Left ventricle myocardium superior (tissue), 1 donor: ENCODE measurements at places on chromosomes 6 and 20. TPM values are rescaled to one million over a fixed set of nuclear protein-coding genes. Genes with fewer than 3 reads are reported as not detected.

Gene TMEM74B
- total RNA-seq, result 4.1 TPM

Gene SYNGAP1
- 6.2 TPM for total RNA-seq

DNA sequence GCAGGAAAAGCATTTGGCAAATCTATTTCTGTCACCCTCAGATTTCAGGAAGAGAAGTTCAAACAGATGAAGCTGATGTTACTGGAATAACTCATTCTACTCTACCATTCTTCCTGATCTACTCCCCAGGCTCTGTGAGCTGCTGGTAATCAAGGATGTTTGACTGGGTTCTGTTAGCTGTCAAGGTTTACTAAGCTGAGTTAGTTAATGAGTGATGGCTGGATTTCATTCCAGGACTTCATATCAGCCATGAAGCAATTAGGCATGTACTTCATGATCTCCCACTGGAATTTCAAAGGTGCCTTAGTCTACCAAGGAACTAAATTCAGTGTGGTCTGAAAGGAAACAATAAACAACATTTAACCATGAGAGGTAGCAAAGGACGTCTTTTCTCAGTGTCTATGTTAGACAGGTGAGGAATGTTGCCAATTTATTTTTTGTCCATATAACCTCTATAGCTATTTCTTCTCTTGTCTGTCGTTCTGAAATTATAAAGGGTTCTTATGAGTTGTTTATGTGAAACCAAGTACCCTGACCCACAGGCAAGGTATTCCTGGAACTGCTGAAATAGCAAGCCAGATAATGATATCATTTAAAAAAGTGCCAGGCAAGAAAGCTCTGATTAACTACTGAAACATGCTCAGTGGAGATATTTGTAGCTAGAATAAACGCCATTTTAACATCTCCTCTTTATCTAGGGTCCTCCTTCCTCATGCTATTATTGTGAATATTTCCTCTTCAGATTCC lies 112.9 kb downstream of the BACH2 start:
- no peak for DNase-seq

DNA sequence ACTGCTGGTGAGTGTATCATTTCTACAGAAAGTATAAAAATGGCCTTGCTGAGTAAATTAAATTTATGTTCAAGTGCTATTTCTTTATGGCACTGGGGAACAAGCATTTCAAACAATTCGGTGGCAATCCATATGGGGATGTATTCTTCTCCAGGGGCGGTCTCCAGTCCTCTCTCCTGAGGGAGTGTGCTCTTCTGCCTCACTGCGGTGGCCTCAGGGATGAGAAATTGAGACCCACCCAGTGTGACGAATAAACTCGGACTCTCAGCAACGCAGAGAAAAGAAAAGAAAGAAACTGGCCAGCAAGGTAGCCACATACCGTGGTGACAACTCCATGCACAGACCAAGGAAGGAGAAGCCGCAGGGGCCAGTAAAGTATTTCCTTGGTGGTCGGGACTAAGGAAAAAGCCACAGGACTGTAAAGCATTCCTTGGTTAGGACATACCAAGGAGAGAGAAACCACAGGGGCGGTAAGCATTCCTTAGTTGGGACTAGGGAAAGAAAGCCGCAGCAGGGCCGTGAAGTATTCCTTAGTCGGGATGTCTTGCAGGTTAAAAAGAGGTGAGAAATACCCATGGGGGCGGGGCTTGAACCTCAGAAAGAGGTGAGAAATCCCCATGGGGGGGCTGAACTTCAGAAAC lies 13.6 kb upstream of the GOPC start:
- no peak for DNase-seq

GRCh38 chr6:91276315-91276714 lies 689.4 kb upstream of the MAP3K7 start:
- DNase-seq, result no peak

Gene CCM2L
- total RNA-seq, result 9.2 TPM

Gene SYCP2
- total RNA-seq, result 2.8 TPM

DNA sequence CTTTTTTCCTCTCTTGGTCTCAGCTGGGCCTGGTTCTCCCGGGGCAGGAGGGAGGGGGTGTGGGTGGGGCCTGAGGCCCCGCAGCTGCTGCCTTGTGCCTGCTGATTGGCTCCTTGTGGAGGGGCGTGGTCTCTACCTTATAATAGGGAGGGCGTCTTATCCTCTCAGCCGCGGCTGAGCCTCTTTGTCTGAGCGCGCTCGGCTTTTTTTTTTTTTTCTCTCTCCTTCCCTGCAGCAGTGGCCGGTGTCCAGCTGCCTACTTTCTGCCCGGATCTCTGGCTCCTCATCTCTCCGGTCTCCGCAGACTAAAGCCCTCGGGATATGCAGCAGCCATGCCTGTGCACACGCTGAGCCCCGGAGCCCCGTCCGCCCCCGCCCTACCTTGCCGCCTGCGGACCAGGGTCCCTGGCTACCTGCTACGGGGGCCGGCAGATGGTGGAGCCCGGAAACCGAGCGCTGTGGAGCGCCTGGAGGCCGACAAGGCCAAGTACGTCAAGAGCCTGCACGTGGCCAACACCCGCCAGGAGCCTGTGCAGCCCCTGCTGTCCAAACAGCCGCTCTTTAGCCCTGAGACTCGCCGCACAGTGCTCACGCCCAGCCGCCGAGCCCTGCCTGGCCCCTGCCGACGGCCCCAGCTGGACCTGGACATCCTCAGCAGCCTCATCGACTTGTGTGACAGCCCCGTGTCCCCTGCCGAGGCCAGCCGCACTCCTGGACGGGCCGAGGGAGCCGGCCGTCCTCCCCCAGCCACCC lies 11.1 kb downstream of the FAM110A start:
- DNase-seq, result peak; percentile 93

DNA sequence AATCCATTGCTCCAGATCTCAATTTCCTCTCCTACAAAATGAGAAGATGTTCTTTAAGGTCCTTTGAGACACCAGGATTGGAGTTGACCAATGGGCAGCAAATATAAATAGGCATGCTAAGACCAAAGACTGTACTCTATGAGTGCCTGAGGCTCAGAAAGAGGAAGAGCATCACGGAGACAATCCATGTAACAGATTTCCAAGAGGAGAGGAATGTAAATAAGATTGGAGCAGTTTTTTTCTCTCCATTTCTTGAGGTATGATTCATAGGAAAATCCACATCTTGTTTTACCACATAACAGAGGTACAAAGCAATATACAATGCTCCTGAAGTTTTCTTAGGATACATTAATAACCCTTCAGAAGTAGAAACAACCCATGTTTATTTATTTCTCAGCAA lies 109.8 kb downstream of the UBE3D start:
- DNase-seq, result no peak

GRCh38 chr6:150525300-150525699 lies 74.4 kb upstream of the PLEKHG1 start:
- no peak for DNase-seq

DNA sequence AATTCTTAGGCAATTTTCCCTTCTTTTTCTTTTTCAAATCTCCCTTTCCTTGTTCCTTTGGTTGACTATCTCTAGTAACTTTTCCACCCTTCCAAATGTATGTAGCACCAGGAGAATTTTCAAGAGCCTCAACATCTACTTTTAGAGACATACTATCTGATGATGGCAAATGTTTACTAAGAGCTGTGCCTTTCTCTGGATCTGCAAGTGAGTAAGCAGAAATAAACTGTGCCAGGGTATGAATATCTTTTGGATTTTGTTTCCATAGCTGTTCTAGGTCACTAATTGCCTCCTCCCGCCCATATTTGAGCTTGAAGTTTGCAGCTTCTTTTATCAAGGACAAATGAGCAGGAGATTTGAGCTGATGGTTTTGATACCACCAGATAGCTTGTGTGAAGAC lies 69.5 kb downstream of the GTF2H5 start:
- DNase-seq, result no peak

Gene OPN5
- 0.17 TPM for total RNA-seq

GRCh38 chr6:48318670-48319069 lies 207.7 kb upstream of the PTCHD4 start:
- no peak for DNase-seq

Gene TNXB
- total RNA-seq, result 64.1 TPM

DNA sequence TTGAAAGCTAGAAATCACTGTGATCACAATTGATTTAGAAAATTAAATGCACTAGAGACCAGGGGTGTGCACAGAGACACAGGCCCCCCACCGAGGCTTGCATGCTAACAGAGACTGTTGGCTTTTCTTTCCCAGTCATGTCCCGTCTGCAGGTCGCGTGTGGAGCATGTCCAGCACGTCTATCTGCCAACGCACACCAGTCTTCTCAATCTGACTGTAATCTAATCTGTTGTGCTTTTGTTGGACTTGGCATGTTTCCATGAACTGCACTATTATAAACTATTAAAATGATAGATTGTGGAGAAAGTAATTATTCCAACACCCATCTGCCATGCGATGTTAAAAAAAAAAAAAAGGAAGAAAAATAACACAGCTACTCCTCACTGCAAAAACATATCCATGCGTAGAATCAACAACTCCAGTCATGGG lies 17.7 kb downstream of the MYLIP start:
- no peak for DNase-seq

- DNase-seq, result no peak
These were observed 94.6 kb downstream of the PSMG4 start for GRCh38 chr6:3353213-3353903.

GRCh38 chr20:39909447-39909846 lies 779.6 kb downstream of the MAFB start:
- peak; percentile 28 for DNase-seq

DNA sequence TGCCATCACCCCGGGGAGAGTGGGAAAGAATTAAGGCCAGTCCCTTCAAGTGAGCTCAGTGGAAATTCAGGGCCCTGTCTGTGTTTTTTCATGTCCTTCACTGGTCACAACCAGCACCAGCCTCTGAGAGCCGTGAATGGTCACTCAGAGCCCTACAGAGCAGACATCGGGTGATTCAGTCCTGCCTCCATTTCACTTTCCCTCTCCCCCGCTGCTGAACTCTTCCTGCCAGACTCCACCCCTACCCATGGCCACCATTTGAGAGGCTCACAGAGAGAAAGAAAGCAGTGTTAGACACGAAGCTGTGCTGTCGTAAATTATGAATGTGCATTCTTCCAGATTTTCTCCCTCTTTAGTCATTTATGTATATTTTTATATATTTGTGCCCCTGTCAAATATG lies 5.4 kb downstream of the R3HDML start:
- DNase-seq, result no peak

- DNase-seq, result no peak
These were observed 474.1 kb downstream of the RNF144B start for GRCh38 chr6:18861204-18861603.

Gene SCGN
- 0.79 TPM for total RNA-seq

DNA sequence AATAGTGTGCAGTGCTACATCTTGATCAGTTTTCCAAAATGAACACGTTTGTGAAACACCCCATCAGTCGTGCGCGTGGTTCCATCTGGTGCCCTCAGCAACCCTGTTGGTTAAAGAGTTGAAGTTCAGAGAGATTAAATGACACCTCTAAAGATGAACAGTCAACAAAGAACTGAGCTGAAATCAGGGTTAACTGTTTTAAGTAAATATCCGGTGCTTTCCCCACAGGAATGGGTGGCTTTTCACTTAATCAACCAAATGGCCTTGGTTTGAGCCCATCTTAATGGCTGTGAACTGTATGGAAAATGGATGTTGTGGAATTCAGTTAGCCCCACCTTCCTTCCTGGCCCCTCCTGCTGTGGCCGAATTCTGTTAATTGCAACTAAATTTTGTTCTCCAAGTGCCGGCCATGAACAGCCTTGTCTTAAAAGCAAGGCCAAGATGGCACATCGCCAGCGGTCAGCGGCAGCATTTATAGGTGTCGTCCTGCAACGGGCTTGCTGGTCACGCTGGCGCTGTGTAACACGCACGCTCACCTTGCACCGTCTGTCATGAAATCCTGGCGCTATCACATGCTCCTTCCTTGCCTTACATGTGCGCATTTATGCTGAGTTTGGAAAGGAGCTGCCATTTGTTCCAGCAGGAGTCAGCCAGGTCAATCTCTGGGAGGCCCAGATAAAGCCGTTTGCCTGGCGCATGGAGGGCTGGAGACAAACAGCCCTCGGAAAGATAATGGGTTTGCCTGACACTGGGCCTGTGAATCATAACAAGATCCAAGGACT lies 164.5 kb downstream of the ERMARD start:
- DNase-seq, result no peak

GRCh38 chr6:108622641-108623298 lies 62.1 kb downstream of the FOXO3 start:
- DNase-seq, result peak; percentile 46

Gene LINC00237
- not detected for total RNA-seq

DNA sequence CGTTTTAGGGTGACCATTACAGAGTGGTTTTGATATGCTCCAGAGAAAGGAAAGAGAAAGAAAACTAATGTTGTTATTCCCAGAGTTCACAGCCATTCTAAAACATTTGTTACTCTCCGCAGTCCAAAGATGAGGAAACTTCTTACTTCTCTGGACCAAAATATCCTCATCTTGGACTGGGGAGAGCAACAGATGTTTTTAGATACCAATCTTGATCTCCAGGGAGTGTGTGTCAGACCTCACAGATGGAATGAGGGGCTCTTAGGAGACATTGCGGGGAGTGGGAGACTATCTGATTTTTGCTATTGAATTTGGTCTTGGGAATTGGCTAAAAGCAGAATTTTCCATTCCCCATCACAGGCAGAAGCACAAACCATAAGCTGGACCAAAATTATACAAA lies 110.8 kb downstream of the TNFAIP3 start:
- no peak for DNase-seq

Gene MYCT1
- total RNA-seq, result 15.3 TPM

DNA sequence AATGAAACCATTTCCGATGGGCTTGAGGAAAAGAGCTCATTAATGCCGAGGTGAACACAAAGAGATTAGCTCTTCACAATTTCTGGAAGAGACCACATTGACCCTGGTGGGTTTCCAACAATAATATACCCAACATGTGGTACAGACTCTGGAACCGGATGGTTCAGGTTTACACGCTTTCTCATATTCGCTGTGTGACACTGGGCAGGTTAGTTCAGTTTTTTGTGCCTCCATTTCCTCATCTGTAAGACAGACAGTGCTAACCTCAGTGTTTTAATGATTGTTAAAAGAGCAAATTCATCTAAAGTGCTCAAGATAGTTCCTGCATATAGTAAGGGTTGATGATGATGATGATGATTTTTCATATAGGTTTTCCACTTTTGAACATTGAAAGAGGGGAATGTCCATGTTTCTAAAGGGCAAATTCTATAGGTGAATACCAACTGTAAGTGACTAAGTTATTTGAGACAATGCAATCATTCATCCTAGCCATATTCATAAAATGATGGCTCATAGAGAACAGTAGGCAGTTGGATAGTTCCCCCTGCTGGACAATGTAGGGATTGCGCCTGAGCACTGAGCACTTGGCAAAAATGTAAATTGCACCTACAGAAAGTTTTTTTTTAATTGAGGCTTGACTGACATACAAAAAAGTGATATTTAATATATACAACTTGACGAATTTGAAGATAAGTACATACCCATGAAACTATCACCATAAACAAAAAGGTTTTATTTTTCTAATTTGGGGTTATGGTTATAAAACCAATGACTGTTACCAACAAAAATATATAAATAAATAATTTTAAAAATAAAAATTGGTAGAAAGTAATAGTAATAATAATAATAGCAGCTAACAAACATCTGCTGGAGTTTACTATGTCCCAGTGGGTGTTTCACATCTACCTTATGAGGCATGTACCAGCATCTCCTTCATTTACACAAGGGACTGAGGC lies 2.1 kb upstream of the PERP start:
- peak; percentile 55 for DNase-seq
